Stimulated activated CD4-positive, alpha-beta T cell treated with anti-CD3 and anti-CD28 coated beads, Interleukin-1b, Interleukin-23, amount 100 ng/mL, for 48 hours (primary cell): ENCODE measurements at places on chromosomes 12 and 14.
A peak's percentile ranks its signal among the peaks of the same experiment; 100 is the strongest.

GRCh38 chr14:104478656-104479055 is 100.9 kb upstream of the C14orf180 start:
- no peak for DNase-seq

- DNase-seq = no peak
Observed at GRCh38 chr12:127881371-127882140, 385.4 kb upstream of the TMEM132C start.

DNA sequence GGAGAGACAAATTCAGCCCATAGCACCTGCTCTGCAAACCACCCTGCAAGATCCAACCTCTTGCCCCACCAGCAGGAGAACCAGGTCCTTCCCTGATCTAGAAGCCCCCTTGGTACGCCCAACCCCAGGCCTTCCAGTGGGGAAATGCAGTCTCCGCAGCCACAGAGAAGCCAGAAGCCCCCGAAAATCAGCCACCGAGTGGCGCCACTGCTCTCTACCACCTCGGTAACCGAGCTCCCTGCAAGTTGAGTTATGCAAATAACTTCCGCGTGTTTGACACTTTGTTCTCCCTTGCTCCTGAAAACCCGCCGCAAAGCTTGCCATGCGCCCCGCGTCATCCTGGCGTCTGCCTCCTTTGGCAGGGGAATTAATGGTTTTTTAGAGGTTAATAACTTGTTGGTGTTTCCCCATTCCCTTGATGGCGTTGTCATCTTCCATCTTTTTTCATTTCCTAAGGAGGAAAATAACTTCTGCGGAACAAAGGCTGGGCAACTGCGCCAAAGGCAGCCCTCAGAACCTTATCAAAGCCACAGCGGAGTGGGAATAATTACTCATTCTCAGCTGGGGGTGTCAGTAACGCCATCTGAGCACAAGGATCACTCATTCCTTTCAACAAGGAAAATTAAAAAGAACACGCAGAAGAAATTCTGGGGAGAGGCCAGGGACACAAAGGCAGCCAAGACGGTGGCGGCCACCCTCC is 60.4 kb downstream of the FZD10 start:
- no peak for DNase-seq

DNA sequence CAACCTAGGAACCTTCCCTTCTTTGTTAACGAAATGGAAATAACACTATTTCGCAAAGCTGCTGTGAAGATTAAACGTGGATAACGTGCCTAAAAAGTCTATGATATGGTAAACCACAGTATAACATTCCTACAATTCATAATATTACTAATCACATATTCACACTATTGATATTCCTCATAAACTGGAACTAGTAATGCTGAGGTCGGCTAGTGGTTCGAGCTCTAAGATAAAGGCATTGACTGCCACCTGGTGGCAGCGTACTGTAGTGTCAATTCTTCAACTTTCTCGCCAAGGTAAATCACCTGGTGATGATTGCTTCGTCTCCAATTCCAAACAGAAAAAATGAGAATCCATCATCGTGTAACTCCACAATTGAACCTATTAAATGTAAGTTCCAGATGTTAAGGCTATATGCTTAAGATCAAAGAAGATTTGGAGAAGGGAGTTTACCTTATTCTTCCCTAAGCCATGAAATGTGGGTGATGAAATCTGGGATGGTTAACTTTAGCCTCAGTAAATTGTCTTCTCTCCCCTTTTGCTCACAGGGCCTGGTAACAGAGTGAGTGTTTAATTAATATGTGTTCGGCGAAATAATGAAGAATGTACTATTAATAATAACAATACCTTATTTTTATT is 197.5 kb upstream of the TMEM132C start:
- DNase-seq = peak; percentile 22

DNA sequence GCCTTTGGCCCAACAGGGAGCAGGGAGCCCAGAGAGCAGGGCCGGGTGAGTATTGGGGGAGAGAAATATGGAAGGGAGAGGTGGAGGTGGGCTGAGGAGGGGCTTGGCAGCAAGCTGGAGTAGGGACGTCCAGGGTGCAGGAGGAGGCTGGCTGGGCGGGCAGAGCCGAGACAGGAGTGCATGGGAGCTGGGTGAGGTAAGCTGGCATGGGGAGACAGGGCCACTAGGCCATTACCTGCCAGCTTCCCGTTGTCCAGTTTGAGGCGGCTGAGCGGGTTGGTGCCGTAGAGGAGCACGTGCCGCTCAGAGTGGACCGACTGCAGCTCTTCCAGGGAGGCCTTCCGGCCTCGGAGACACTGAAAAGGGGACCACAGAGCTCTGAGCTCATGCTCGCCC is 18.3 kb downstream of the SLC48A1 start:
- no peak for DNase-seq

DNA sequence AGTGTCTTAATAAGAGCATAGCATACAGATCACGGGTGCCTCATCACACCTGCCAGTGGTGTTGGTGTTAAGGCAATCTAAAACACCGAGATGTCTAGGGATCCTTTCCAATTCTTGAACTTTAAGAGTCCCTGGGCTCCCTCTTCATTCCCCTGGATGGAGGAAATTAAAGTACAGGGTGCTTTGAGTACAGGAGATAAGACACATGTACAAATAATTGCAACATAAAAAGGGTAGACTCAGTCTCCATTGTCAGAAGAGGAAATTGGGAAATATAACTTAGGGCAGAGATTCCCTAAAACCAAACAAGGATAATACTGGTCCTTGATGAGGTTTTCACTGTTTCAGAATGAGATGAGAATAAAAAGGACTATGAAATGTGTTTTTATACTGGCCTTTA is 34.9 kb downstream of the SCFD1 start:
- DNase-seq = no peak

DNA sequence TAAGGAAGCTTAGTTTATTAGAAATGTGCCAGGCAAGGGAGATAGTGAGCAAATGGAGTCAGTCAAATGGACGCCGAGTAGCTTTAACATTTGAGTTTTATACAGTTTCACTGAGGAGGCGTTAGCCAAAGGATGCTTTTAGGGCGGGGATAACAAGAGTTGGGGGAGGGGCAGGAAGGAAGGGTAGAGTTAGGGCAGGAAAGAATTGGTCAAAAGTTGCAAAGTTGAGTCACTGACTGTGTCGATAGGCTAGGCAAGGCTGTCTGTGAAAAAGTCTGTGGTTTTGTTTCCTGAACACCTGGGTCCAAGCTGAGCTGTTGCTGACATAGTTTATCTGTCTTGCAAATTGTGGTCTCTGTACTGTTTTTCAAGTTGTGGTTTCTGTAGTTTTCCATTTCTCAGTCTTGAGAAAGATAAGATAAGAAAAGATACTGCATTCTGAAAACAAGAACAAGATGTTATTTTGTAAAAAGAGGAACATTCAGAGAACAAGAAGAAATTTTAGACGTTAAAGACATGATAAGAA is 62.6 kb upstream of the RESF1 start:
- peak; percentile 89 for DNase-seq

- no peak for DNase-seq
Observed at GRCh38 chr12:50050410-50051098, 6.8 kb upstream of the ASIC1 start.

- no peak for DNase-seq
Observed at GRCh38 chr14:106505366-106505765, 979.0 kb downstream of the TMEM121 start.

GRCh38 chr14:41558490-41558889 is 48.2 kb upstream of the LRFN5 start:
- DNase-seq = no peak

GRCh38 chr12:3135522-3136461 is 58.6 kb downstream of the TSPAN9 start:
- DNase-seq = peak; percentile 20

GRCh38 chr12:66633676-66634075 is 45.2 kb downstream of the GRIP1 start:
- DNase-seq = no peak

- no peak for DNase-seq
Observed at GRCh38 chr12:1927051-1927680, 8.7 kb upstream of the CACNA2D4 start.

DNA sequence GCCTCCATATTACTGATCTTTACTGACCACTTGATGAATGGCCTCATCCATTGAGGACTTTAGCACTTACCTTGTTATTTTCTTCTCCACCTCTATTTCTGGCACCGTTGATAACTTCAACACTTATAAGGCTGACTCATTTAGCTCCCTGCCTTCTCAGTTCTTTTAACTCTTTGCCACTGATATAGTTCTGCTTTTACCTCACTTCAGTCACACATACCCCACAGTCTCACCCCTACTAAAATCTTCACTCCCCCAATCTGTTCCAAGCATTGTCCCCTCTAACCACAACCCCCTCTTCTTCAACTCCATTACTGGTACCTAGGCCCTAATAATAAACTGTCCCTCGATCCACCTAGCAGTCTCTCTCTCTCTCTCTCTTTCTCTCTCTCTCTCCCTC is 141.0 kb downstream of the PAH start:
- DNase-seq = no peak

- no peak for DNase-seq
Observed at GRCh38 chr12:132289356-132290202, 39.8 kb downstream of the GALNT9 start.

DNA sequence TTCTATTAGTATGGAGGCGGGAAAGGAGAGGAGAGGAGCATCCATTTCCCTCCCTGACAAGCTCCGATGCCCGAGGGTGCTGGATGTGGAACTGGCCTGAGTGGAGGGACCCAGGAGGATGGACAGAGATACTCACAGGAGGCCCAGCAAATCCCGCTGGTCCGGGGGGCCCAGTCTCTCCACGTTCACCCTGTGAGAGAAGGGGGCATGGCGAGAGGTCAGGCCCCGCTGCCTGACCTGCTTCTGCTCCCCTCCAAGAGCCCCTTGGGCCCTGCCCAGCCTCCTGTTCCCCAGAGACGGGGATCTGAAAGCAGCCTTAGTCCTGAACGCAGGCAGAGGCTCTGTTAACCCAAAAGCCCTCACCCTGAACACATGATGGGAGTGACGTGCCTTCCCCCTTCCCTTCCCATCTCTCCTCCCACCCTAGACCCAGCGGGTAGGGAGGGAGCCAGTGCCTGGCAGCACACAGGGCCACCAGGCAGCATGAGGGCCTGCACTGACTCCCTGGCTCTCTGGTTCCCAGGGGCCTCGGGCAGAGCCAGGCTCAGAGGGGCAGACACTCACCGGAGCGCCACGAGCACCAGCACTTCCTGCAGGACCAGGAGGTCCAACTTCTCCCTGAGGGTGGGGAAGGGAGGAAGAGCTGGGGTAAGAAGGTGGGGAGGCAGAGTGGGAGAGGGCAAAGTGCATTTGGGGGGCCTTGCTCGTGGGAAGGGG is 17.5 kb downstream of the TMEM106C start:
- no peak for DNase-seq

- no peak for DNase-seq
Observed at GRCh38 chr14:55160989-55161388, 30.4 kb downstream of the DLGAP5 start.

DNA sequence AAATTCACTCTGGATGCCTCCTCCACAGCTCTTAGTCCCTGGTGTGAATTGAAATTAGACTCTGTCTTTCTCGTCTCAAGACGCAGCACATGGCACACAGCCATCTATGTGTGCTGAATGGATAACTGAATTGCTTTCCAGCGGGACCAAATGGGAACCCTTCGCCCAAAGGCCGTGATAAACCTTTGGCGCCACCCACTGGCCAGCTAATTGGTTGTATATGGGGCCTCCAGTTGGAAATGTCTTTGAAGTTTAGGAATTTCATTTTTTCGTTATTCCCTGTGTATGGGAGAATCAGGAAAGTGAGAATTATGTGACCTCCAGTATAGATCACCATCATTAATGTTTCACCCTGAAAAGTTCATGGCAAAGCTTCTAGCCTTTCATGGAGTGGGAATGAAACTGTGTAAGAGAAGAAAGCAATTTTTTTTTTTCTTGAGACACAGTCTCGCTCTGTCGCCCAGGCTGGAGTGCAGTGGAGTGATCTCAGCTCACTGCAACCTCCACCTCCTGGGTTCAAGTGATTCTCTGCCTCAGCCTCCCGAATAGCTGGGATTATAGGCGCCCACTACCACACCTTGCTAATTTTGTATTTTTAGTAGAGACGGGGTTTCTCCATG is 9.8 kb upstream of the HSP90AA1 start:
- peak; percentile 51 for DNase-seq

DNA sequence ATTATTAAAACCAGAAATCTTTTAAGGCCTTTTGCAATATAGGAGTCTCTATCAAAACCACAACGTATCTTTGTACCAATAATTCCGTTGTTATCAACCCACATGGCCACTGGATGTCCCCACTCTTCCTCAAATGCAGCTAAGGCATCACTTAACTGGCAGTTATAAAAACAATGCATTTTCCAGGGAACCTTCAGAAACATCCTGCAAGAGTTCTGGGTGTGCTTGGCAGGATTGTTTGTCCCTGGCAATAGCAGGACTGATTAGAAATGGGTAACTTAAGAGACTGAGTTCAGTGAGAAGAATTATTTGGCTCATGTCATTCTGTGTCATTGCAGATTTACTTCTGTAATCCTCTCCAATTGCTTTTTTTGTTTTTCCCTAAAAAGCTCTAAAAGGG is 112.0 kb downstream of the SLC15A5 start:
- no peak for DNase-seq

DNA sequence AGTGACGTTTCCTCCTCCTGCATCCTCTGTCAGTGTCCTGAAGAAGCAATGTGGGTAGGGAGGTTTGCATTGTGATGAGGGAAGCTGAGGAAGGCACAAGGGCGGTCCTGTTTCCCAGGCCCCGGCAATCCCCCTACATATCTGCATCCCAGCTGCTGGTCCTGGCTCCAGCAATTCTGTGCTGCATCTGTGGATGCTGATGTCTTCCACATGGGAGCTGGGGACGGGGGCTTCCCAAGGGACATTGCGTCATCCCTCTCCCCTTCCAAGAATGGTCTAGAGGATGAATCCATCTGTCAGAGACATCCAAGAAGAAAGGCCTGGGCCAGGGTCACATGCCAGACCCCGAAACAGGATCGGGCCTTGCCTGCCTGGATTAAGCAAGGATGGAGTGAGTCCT is 52.1 kb downstream of the TSPAN11 start:
- DNase-seq = no peak

DNA sequence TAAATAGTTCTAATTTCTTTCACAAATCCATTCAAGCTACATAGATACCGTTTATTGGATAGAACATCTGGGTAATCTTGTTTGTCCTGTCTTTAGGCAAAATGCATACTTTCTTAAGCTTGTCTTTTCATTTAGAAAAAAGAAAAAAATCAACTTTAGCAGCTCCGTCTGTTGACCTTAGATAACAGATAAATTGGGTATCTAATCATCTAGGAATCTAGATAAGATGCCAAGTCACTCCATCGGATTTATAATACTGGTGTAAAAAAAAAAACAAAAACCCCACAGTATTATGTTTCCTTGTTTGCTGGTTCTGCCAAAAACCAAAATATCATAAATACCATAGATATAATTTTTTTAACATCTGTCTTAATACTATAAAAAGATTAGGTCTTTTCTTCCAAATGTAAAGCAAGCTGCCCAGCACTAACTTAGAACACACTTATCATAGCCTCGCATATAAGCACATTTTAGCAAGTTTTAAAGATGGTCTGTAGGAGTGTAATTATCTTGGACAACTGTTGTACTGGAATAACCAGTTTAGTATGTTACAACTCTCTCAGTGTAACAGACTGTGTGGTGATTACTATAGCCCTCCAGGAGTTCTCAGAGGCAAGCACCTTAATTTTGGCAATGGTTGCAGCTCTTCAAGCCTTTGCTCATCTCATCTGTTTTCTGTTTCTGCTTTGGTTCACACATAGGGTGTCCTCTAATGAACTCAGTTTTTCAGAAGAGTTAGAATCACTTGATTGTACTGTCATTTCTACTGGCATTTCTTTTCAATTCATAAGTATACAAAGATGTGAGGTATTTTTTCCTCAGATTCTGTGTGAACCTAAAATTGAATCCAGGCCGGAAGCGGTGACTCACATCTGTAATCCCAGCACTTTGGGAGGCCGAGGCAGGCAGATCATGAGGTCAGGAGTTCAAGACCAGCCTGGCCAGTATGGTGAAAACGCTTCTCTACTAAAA is 83.1 kb downstream of the ANO6 start:
- DNase-seq = no peak
